ENCODE measurements at places on chromosomes 11 and 22.

DNA sequence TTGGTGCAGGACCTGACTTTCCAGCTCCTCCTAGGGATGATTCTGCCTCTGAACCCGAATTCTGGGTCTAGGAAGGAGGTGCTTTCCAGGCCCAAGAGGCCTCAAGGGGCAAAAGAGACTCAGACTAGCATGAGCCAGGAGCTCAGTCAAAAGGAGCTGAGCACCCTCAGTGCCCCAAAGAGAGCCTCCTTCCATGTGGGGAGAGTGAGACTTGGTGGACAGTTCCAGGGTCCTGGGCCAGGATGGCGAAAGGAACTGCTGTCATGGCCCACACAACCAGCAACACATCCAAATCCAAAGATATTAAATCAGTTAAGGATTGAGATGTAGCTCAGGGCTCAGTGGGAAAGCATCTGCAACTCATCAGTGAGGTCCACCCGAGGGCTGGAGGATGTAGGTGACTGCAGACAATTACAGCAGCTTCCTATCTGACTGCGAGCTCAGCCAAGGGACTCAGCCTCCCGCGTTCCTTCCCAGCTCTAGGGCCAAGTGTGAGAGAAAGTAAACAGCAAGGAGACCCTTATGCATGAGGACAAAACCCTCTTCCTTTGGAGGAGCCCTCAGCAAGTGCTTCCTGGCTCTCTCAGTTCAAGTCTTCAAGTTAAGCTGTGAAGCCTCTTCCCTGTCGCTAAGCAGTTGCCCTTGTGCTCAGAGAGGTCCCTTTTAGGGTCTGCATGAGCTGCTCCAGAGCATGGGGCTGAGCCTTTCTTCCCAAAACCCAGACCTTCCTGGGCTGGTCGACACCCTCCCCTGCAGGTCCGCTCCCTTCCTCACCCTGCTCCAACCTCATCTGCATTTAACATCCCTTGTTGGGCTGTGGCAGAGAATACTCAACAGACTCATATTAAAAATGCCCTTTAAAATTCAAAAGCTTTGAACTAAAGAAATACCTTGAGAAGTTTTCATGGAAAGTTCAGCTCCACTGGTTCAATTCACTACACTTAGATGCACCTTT, 35.8 kb downstream of the C11orf58 start:
- no peak for DNase-seq

DNA sequence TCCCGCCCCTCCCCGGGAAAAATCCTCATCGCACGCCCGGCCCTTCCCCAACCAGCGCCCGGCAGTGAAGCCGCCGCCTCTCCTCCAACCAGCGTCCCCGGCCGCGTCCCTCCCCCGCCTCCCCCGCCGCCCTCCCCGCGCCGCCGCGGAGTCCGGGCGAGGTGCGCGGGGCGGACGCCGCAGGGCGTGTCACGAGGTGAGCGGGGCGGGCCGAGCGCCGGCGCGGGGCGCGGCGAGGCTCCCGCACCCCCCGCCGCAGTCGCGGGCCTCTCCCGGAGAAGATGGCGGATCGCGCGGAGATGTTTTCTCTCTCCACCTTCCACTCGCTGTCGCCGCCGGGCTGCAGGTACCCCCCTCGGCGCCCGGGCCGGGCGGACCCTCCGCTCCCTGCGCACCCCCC, at the start of gene MAPK8IP2:
Gene MAPK8IP2 (plus strand): TSS at position 256 of the 400 bp plus-strand sequence. CDS start 26 bp downstream, at position 282.
- no peak for DNase-seq

DNA sequence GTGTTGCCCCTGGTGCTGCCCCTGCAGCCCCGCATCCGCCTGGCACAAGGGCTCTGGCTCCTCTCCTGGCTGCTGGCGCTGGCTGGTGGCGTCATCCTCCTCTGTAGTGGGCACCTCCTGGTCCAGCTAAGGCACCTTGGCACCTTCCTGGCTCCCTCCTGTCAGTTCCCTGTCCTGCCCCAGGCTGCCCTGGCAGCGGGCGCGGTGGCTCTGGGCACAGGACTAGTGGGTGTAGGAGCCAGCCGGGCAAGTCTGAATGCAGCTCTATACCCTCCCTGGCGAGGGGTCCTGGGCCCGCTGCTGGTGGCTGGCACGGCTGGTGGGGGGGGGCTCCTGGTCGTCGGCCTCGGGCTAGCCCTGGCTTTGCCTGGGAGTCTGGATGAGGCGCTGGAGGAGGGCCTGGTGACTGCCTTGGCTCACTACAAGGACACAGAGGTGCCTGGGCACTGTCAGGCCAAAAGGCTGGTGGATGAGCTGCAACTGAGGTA, 278 bp downstream of the ROM1 start:
- DNase-seq = no peak

GRCh38 chr11:2987881-2988861, 4.0 kb downstream of the NAP1L4 start:
- no peak for DNase-seq

DNA sequence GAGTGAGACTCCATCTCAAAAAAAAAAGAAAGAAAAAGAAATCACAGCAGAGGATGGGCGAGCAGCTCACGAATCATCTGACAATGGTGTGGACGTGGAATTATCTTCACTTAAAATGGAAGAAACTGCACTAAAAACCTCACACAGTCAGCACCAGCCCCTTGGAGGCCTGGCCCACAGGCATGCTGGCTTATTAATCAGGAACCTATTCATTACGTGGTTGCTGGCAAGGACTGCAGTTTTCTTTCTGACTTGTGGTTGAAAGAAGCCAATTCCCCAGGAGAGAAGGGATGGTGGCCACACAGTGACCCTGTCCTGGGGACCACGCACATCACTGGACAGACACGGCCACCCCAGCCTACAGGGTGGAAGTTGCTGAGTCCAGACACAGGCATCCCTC, 401.1 kb downstream of the CTTN start:
- DNase-seq = no peak

GRCh38 chr22:33743756-33744155, 176.5 kb downstream of the LARGE1 start:
- DNase-seq = no peak

DNA sequence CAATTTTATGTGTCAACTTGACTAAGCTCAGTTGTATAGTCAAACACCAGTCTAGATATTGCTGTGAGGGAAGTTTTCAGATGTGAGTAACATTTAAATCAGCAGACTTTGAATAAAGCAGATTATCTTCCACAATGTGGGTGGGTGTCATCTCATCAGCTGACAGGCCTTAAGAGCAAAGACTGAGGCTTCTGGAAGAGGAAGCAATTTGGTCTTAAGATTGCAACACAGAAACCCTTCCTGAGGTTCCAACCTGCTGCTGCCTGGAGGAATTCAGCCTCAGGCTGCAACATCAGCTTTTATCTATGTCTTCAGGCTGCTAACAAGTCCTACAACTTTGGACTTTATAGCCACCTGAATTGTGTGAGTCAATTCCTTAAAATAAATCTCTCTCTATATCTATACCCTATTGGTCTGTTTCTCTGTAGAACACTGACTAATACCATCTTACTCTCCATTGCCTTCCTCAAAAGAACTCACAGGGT, 277.2 kb upstream of the PLET1 start:
- DNase-seq = no peak

- DNase-seq = no peak
These were observed 78.5 kb upstream of the PITPNB start for GRCh38 chr22:27997538-27997937.

Measured in DND-41 (cell line).